ENCODE measurements at places on chromosomes 5 and 9.
A peak's percentile ranks its signal among the peaks of the same experiment; 100 is the strongest.

DNA sequence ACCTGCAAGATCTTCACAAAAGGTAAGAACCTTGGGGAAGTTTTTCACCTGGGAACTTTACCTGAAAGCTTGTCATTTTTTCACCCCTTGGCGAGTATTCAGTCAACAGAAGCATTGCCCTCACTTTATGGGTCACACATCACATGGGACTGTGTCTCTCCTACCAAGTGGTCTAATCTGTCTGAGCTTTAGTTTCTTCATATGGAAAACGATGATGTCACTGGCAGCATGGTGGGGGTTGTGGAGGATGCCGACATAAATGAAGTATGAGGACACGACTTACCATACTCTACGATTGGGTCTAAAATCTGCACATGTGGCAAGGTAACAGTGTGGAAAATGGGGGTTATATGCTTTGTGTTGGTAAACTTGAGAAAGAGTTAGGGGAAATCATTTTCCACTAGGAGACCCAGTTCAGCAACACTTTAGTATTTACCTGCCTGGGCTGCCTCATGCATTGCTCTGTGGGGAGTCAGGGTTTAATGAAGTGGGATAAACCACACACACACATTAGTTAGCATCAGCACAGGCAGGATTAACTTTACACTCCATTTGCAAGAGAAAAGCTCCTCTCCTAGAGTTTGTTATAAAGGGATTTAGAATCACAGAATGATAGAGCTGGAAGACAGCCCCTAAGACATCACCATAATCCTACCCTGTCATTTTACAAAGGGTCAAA lies 19.8 kb upstream of the PAX5 start:
- no peak for DNase-seq

DNA sequence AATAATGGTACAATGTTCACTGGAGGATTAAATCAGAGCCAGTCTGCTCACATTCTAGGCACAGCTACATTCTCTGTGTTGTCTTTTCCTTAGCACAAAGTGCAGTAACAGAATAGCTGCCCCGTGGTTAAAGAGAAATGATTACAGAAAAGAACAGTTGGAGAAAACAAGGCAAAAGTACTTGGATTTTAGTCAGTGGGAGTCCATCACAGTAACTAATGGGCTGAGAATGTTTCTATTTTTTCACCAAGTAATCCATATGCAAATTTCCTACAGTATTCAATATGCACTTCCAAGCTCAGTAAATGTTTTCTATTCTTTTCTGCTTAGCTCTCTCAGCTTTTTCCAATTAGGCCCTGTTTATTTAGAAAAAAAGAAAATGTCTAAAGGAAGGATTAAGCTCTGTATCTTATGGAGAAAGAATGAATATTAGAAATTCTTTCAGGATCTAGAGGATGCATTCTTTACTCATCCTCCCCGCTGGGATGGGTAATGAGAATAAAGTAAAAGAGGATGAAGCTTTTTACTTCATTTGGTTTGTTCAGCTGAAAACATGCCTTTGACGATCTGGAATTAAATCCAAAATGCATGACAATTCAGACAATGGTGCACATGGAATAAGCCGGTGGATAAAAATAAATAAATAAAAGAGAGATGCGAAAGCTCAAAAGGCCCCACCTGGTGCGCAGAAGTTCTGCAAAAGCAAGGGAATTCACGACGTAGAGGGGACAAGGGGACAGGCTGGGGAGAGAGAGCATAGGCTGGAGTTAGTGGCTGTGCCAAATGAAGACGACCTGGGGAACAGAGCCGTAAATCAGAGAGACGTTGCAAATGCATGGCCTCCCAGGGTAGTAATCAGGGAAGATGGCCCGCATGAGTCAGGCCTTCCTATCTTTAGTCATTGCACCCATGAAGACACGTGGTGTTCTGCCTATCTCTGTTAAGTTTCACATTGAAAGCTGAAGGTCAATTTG lies 345.2 kb downstream of the GLIS3 start:
- DNase-seq: no peak

GRCh38 chr5:9462109-9462508 lies 83.8 kb downstream of the SEMA5A start:
- DNase-seq: no peak

DNA sequence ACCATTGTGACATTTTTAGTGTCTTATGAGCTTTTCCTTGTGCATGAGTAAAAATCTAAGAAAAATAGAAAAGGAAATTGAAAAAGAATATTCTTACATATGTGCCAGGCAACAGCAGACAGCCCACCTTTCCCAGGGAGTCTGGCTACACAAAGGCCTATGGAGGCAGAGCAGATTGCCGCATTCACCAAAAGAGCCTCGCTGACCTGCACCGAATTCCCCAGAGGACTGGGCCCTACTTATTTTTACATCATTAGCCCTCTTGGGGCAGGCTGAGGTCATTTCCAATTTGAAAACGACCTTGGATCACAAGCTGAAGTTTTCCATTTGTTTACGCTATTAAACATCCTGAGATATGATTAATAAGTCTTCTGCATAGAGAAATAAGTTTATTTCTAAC lies 66.2 kb upstream of the WDR41 start:
- no peak for DNase-seq

DNA sequence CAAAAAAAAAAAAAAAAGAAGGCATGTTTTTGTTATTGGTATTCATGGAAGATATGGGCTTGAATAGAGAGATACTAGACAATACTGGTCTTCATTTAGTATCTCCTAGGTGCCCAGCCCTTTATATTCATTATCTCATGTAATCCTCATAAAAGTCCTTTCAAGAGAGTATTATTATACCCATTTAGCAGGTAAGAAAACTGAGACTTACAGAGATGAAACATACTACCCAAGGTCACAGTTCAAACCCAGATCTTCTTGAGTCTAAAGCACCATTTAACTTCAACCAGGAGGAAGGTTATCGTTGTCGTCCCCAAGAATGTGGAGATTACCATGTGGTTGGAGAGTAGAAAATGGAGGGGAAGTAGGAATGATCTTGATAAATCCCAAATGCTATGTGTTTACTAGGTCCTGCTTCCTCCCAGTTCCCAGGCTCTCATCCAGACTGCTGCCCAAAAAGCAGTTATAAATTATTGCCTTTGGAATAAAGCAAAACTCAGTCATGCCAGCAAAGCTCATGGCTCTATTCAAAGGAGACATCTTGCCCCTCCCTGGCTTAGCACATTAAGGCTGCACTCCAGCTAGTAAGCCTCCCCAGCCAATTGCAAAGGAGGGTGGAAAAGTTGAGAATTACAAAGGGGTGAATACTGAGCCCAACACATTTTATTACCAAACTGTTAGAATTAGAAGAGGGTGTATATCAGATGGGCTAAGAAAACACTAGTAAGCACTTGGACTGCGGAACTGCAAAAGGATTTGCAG lies 163.9 kb downstream of the PIK3R1 start:
- DNase-seq: no peak

DNA sequence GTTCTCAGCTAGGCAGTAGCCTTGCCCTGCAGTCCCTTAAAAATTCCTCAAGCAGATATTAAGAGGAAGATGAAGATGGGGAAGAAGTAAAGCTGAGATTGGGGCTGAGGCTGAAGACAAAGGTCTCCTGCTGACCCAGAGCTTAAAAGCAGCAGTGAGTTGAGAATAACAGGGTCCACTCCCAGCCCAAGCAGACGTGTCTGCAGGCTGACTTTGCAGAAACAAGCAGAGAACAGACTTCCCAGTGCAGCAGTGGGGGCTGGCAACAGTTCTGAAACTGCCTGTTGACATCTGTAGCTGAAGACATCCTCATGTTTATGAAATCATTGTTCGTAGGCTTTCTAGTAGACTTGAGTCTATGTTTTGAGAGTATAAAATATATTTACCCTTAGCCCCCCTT lies 1.1 kb downstream of the CTXN3 start:
- no peak for DNase-seq

DNA sequence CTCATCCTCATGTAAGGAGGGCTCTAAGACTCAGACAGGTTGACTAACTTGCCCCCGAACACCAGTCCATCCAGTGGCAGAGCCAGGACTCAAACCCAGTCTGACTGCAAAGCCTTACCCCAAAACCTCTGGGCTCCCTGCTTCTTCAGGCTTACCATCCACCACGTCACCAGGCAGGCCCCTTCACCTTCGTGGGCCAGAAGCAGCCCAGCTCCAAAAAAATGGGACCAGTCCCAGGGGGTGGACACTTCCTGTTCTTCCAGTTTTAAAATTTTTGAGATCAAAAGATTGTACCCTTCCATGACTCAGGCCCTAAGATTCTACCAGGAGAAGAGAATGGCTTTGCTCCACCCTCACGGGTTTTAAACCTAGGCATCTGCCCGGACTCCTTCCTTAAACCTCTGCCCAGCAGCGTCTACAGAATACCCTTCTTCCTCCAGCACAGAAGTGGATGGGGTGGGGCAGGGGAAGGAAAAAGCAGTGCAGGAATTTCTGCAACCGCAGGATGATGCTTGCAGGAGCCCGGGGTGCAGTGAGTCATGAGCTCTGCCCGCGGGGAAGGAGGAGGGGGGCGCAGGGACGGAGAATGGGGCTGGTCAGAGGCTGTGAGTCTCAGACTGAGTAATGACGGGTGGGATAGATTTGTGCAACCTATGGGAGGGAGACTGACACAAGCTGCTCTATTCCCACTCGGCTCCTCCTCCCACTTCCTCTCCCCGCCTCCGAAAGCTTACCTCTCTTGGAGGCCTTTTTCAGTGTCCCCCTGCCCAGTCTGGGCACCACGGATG lies 50.4 kb upstream of the STXBP1 start:
- peak; percentile 100 for DNase-seq

GRCh38 chr9:2872931-2873323 lies 29.0 kb upstream of the PUM3 start:
- DNase-seq: no peak

- DNase-seq: no peak
Measured at GRCh38 chr9:105686936-105687335, 7.4 kb upstream of the TMEM38B start.

DNA sequence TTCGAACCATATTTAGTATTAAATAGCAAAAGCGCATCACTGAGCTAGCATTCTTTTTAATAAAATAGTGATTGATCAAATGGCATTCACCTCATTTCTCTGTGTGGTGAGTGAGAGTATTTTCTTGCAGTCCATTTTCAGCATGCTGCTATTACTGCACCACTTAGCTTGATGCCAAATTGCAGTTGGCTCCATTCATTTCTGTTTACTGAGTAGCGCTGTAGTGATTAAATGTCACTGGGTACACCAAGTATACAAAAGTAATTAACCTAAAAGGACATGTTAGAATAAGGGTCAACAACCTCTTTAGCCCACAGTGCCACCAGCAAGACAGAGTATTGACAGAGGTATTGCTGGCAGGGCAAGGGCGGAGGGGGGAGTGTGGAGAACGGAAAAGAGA lies 122.0 kb downstream of the TLE4 start:
- DNase-seq: no peak

- peak; percentile 83 for DNase-seq
Measured at GRCh38 chr9:128191406-128192046, at the start of gene CIZ1. Gene CIZ1 (minus strand): TSS chr9:128191572. CDS start chr9:128190857, 715 bp downstream.

GRCh38 chr5:56733580-56733979 lies 81.8 kb upstream of the MAP3K1 start:
- peak; percentile 29 for DNase-seq

GRCh38 chr5:167255926-167256325 lies 1035.5 kb upstream of the WWC1 start:
- no peak for DNase-seq

- no peak for DNase-seq
Measured at GRCh38 chr5:122680623-122681350, 94.1 kb upstream of the SNX2 start.

GRCh38 chr9:128164307-128164885 lies 4.3 kb downstream of the BBLN start:
- DNase-seq: no peak

- no peak for DNase-seq
Measured at GRCh38 chr9:127634021-127634420, 21.9 kb downstream of the STXBP1 start.

- no peak for DNase-seq
Measured at GRCh38 chr5:32791536-32792243, 80.6 kb downstream of the NPR3 start.

GRCh38 chr9:38523121-38523520 lies 97.3 kb downstream of the ANKRD18A start:
- DNase-seq: no peak

- DNase-seq: peak; percentile 88
Measured at GRCh38 chr5:78638423-78638822, 10.1 kb downstream of the LHFPL2 start.

DNA sequence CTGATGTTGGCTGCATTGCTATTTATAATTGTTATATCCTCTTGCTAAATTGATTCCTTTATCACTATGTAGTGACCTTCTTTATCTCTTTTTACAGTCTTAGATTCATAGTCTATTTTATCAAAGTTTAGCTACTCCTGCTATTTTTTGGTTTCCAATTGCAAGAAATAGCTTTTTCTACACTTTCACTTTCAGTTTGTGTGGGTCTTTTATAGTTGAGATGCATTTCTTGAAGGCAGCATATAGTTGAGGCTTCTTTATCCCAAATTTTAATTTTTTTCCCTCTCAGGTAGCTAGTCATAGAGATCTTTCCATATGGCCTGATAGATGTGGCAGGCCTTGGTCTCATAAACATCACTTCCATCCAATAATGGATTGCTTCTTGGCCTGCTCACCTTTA lies 228.5 kb downstream of the COMMD10 start:
- no peak for DNase-seq

- DNase-seq: no peak
Measured at GRCh38 chr5:28603869-28604268, 1565.5 kb upstream of the CDH9 start.

GRCh38 chr5:1316588-1317340 lies 21.9 kb upstream of the TERT start:
- DNase-seq: no peak

DNA sequence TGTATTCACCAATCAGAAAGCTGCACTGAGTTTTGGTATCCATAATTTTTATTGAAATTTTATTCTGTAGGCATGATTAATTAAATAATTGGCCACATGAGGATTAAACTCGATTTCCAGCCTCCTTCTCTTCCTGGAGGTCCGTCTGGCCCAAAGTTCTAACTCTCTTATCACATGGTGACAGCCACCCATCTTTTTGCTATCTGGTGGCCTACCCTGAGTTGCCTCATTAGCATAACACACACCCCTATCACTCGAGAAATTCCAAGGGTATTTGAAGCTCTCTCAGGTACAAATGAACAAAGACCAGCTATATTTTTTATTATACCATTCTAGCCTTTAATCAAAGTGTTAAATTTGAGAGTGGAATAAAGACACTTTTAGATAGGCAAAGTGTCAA lies 57.7 kb downstream of the APC start:
- DNase-seq: no peak

GRCh38 chr5:104914536-104915070 lies 1352.0 kb upstream of the NUDT12 start:
- DNase-seq: no peak

- DNase-seq: no peak
Measured at GRCh38 chr9:84669288-84670137, at the start of gene NTRK2. Gene NTRK2 (plus strand): TSS chr9:84669729. CDS start chr9:84670749, 1,020 bp downstream.

GRCh38 chr5:41843456-41844370 lies 26.5 kb downstream of the OXCT1 start:
- DNase-seq: peak; percentile 35

- DNase-seq: no peak
Measured at GRCh38 chr5:102841021-102841420, 85.9 kb downstream of the PAM start.

- no peak for DNase-seq
Measured at GRCh38 chr9:114031037-114031630, 47.0 kb downstream of the AMBP start.

- no peak for DNase-seq
Measured at GRCh38 chr9:117334101-117334500, 80.8 kb downstream of the ASTN2 start.

Measured in PC-9 (cell line).